Thymus (tissue), 14 donors: ENCODE measurements at places on chromosomes 7 and 10.
A peak's percentile ranks its signal among the peaks of the same experiment; 100 is the strongest.

- DNase-seq, result no peak
Observed at GRCh38 chr10:16986082-16986405, 143.6 kb downstream of the CUBN start.

DNA sequence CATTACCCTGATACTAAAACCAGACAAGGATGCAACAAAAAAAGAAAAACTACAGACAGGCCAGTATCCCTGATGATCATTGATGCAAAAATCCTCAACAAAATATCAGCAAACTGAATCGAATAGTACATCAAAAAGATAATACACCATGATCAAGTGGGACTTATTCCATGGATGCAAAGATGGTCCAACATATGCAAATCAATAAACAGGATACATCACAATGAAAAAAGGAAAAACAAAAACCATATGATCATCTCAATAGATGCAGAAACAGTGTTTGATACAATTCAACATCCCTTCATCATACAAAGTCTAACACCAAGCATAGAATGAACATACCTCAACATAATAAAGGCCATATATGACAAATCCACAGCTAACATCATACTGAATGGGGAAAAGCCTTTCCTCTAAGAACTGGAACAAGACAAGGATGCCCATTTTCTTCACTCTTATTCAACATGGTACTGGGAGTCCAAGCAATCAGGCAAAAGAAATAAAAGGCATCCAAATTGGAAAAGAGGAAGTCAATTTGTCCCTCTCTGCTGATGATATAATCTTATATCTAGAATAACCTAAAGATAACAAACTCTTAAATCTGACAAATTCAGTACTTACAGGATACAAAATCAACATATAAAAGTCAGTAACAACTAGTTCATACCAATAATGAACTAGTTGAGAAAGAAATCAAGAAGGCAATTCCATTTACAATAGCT is 48.8 kb upstream of the ASAH2 start:
- DNase-seq, result no peak

DNA sequence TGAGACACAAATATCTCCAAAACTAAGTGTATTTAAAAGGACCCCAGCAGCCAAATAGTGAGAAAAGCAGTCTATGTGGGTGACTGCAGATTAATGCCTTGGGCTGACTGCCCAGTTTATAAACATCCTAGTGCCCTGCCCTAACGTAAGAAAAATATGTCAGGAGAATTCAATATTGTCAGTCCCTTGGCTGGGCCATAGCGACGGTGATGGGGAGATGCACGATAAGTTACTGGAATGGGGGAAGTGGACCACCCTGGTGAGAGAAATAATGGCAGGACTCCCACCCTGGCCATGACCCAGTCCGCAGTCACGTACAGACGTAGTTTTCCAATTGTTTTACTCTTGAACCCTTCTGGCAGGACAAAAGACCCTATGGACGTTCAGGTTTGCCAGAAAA is 48.0 kb downstream of the JCAD start:
- DNase-seq, result no peak

DNA sequence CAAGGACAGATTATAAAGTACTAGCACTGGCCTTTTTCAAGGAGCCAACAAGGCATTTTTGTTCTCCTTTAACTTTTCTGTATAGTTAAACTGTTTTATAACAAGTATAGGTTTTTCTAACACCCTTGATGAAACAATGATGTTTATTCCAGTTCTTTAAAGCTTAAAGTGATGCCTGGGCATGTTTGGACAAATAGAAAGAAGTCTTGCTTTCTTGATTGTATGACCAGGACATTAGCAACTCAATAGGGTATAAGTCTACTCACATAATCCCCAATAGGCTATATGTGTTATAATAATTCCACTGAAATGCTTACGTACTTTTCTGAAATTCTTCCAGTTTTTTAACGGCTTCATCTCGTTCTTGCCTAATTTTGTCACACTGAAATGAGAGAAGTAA is 36.7 kb downstream of the SHTN1 start:
- no peak for DNase-seq

DNA sequence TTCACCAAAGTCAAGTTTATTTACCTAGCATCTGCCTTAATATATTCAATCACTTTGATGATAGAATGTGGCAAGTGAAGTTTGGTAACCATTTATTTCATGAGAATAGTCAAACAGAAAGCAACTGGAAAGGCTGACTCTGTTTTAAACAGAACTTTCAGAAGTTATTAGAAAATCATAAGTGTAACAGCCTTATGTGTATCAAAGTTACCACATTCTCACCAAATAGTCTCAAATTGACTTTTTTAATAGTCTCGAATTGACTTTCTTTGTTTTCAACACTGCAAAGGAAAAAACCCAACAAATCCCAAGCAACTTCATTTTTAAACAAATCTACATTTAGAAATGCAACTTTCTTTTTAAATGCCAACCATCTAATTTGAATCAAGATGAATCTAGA is 29.5 kb downstream of the NAMPT start:
- DNase-seq, result no peak

GRCh38 chr10:13801907-13802288 is 215.1 kb downstream of the PRPF18 start:
- no peak for DNase-seq

DNA sequence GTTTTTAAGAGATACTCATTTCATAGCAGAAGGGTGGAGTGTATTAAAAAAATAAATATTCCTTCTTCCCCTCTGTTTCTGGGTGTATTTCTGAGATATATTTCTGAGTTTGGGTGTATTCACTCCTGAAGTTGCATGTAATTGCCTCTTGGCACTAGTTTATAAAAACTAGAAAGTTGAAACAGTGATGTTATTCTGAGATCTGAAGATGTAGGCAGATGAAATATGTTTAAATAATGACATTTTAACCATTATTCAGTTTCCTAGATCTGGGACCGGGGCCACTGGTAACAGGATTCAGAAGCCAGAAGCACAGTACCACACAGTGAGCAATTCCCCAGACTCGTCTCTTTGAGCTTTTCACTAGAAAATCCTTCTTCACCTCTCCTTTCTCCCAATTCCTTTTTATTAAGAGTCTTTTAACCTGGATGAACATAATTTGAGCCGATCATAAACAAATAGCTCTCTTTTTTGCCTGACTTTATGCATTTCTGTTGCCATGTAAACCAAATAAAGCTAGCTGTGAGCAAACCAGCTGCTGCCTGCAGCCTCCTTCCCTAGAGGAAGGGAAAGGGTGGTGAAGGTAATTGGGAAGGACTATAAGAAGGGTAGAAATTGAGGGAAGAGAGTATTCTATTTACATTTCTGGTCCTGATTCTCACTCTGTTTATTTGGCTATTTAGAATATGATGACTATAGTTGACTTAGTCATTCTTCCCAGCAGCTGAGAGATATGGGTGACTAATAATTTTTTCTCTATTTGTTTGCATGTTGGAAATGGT is 101.8 kb upstream of the STRIP2 start:
- no peak for DNase-seq

DNA sequence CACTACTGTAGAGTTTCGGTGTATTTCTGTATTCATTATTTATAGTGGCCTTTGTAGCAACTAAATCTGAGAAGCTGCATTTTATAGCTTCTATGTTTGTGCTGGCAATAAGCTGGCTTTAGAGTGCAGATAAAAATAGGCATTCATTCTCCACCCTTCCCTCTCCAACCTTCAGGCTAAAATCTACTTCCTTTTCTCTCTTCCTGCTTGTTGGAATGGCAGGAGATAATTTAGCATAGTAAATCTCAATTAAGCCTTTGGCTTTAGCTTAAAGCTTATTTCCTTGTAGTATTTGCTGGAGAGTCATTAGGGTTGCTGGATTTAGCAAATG is 58.5 kb downstream of the CPVL start:
- DNase-seq, result no peak

- DNase-seq, result no peak
Observed at GRCh38 chr10:88994019-88994418, 3.4 kb downstream of the FAS start.

GRCh38 chr10:112467541-112468075 is 20.6 kb downstream of the VTI1A start:
- DNase-seq, result no peak

DNA sequence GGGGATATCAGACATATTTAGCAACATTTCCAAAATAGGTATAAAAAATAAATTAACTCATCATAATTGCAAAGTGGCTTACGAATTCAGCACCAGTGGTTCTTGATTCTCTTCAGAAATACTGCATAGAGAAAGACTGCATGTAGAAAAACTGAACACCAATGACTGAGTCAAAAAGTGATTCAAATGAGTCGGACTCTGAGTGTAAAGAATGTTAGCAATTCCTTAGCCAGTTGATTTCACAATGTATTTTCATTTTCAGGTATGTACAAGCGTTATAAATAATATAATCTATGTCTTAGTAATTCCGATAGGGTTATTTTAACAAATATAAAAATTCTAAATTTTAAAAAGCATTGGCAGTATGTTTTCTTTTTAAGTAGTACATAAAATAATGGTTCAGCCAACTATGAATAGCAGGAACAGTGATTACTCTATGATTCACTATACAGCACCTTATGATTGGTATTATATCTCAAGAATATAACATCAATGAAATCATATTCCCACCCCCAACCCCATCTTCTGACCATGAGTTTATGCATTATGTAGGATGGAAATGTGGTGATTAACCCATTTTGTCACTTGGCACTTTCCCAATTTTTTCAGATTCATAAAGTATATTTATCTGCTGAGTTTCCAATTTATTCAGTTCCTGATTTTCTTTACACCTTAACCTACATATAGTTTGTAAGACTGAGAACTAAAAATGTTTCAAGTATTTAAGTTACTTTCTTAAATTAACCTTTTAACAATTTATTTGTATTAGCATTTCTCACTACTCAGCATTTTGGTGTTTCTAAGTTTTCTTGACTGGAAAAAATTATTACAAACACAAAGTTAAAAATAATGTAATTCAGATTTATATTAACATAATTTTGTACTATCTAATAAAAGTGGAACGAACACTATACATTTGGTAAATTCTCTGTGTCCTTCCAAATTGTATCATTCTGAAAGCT is 33.9 kb downstream of the DNAJC1 start:
- no peak for DNase-seq

DNA sequence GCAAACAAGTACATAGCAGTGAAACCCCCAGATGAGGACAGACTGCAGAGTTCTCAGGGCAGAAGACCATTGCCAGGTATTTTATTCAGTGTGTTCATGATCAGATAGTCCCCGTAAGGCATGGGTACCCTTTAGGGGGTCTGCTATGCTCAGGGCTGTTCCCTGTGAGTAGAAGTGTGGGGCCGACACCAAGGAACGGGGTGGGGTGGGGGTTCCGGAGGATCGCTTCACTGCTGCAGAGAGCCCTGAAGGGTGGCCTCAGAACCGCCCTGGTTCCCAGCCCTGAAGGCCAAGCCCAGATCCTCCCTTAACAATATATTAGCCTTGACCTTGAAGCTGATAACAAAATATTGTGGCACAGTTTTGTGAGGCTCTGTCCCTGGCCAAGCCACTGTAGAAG is 89.6 kb downstream of the ACTR3B start:
- DNase-seq, result no peak

GRCh38 chr10:90197766-90198165 is 496.4 kb downstream of the KIF20B start:
- DNase-seq, result no peak

- no peak for DNase-seq
Observed at GRCh38 chr10:84160663-84161362, 12.8 kb upstream of the GPR15LG start.

DNA sequence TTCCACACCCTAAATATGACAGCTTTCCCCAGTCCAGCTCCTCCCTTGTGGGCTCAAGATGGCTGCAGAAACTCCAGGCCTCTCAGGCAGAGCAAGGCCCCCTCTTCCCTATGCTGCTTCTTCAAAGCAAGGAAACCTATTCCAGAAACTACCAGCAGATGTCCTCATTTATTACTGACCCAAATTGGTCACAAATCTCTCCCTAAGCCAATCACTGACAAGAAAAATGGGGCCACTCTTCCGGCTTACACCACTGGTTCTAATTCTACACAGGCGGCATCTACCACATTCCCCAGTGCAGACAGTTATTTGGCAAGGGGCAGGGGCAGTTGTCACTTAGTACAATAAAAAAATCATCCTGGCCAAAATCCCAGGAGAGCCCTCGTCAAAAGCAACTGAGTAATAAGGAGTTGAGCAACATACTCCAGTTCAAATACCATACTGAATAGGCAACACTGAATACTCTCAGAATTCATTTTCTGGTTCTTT is 150.4 kb downstream of the SFMBT2 start:
- peak; percentile 29 for DNase-seq

GRCh38 chr10:115989621-115990020 is 283.4 kb downstream of the GFRA1 start:
- DNase-seq, result no peak

DNA sequence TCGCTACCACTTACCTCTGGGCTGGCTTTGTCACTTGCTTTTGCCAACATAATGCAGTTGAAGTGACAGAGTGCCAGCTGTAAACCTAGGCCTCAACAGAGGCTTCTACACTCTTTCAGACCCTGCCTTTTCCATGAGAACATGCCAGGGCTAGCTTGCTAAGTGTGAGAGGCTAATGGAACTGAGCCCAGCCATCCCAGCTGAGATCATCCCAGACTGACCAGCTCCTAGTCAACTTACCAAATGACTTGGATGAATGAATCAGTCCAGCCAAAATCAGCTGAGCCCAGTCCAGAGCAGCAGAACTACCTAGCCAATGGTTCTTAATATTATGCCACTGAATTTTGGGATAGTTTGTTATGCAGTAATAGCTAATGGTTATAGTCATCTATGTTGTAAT is 34.7 kb upstream of the MKLN1 start:
- DNase-seq, result no peak

- DNase-seq, result no peak
Observed at GRCh38 chr10:12969951-12970350, 31.6 kb downstream of the CCDC3 start.

DNA sequence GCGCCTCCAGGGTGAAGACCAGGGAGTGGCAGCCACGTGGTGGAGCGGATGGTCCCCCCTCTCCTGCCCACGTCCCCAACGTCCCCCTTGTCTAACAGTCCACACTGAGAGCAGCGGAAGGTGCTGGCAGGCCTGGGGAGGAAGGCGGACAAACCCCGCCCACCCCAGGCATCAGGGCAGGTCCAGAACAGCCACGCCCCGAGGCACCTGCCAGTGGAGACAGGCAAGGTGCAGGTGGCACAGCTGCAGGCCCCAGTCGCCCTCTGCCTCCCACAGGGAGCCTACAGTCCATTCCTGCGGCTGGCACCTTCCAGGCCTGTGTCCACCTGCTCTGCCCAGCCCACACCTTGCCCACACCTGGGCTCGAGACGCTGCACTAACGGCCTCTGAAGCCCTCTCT is 24.9 kb downstream of the CYP2W1 start:
- no peak for DNase-seq

DNA sequence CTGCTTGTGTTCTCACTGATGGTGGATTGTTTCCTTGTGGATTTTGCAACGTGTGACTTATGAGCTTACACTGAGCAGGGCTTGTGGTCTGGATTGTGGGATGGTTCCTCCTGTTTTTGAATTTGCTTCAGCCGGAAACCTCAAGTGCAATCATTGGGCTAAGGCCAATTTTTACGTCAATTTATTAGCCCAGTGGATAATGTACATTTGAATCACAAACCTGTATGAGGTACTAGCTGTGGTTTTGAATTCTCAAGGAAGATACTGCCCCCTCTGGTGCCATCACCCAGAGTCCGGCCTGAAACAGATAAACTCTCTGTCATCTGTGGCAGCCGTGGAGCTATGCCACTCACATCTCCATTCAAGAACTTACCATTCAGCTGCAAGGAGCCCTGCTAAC is 7.3 kb upstream of the ZNF777 start:
- no peak for DNase-seq
